ENCODE measurements at places on chromosomes 13 and 19. TPM values are rescaled to one million over a fixed set of nuclear protein-coding genes. Genes with fewer than 3 reads are reported as not detected.

The LILRB3 gene
- total RNA-seq: 4.8 TPM

The LRRC63 gene
- total RNA-seq: 0.63 TPM

The SYNGR4 gene
- not detected for total RNA-seq

The PSG1 gene
- not detected for total RNA-seq

The GSX1 gene
- total RNA-seq: not detected

The ZNF701 gene
- total RNA-seq: 34.6 TPM

The UBE2L5 gene
- not detected for total RNA-seq

The F7 gene
- total RNA-seq: not detected

The SYT5 gene
- not detected for total RNA-seq

The ZNF560 gene
- total RNA-seq: not detected

The EFNA2 gene
- total RNA-seq: not detected

The SHISA2 gene
- 0.81 TPM for total RNA-seq

The PRODH2 gene
- not detected for total RNA-seq

The B3GNT8 gene
- 0.88 TPM for total RNA-seq

The NANOS3 gene
- 0.55 TPM for total RNA-seq

The BICRA gene
- 24.4 TPM for total RNA-seq

The PPP1R15A gene
- total RNA-seq: 50.9 TPM

The SLC7A10 gene
- not detected for total RNA-seq

The MAMSTR gene
- total RNA-seq: 1.1 TPM

The SRRM5 gene
- 0.39 TPM for total RNA-seq

The TPTE2 gene
- total RNA-seq: not detected

The SYT3 gene
- not detected for total RNA-seq

The ATP4B gene
- total RNA-seq: not detected

The FCGBP gene
- 4.7 TPM for total RNA-seq

The RGL3 gene
- not detected for total RNA-seq

The TEX26 gene
- not detected for total RNA-seq

The C1QTNF9B gene
- not detected for total RNA-seq

The ZNF20 gene
- total RNA-seq: 6.1 TPM

The ATXN8OS gene
- not detected for total RNA-seq

The RETN gene
- not detected for total RNA-seq

The FUT2 gene
- not detected for total RNA-seq

The AMH gene
- 8.0 TPM for total RNA-seq

The MBD3L3 gene
- not detected for total RNA-seq

The OR7G2 gene
- total RNA-seq: not detected

The PCP2 gene
- total RNA-seq: 2.9 TPM

The DZIP1 gene
- not detected for total RNA-seq
